ENCODE measurements at places on chromosomes 4 and X.

GRCh38 chrX:54991706-54992105 lies 2.3 kb downstream of the PFKFB1 start:
- DNase-seq: no peak

DNA sequence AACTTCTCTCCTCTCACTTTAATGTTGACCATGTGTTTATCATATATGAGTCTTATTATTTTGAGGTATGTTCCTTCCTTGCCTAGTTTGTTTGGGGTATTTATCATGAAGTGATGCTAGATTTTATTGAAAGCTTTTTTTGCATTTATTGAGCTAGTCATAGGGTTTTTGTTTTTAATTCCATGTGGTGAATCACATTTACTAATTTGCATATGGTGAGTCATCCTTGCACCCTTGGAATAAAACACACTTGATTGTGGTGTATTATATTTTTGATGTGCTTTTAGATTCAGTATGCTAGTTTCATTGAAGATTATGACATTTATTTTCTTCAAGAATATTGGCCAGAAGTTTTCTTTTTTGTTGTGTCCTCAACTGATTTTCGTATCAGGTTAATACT lies 464.6 kb downstream of the PCDH18 start:
- DNase-seq: no peak

GRCh38 chrX:152897222-152898131 lies at the start of gene ZNF185:
ZNF185 (plus strand) TSS chrX:152898067; CDS start chrX:152914490, 16,423 bp downstream.
- no peak for DNase-seq

DNA sequence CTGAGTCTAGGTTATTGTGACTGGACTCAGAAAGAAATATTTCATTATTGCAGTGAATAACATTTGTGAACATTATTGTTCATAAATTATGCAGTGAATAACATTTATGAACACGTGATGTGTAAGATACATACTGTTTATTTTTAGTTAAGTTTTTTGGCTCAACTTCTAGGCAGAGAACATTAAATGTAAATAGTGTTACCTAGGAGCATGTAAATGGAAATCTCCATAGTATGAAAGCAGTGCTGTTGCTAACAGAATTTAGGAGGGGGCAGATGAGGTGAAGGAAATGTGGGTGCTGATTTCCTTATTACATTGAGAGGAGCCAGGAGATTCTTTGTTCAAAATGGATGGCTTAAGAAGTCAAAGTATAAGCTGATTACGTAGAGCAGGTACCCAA lies 45.0 kb downstream of the HTT start:
- no peak for DNase-seq

DNA sequence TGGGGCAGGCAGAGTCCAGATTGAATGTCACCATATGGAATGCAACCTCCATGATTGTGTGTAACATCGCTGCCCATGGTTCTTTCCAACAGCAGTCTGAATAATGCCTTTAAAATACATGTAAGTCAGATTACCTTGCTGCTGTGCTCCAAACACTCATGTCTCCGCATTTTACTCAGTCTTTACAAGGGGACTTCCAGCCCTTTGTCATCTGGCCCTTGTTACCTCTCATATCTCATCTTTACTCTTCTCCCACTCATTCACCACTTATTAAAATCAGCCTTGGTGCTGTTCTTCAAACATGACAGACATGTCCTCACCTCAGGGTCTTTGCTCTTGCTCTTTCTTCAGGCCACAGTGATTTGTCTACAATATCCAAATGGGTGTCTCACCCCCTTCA lies 200.4 kb upstream of the GYPA start:
- no peak for DNase-seq

GRCh38 chr4:56505269-56506130 lies at the start of gene ARL9:
ARL9 (plus strand) TSS chr4:56505791; CDS start chr4:56505863, 72 bp downstream.
- no peak for DNase-seq

DNA sequence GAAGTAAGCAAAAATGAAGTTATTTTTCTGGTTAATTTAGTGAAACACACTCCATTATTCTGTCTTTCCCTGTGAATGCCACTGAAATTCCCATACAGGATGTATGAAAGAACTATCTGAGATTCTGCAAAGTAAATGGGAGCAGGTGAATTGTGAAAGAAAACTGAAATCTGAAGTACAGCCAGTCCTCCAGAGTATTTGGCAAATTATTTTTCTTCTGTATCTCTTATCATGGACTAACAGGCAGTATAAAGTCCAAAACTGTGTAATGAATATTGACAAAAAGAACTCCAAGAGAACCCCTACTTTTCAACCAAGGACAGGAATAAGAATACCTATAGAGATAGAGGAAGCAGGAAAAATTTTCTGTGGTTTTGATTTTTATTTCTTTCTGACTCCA lies 40.8 kb upstream of the AR start:
- no peak for DNase-seq
